ENCODE measurements at places on chromosomes 5 and 9.

DNA sequence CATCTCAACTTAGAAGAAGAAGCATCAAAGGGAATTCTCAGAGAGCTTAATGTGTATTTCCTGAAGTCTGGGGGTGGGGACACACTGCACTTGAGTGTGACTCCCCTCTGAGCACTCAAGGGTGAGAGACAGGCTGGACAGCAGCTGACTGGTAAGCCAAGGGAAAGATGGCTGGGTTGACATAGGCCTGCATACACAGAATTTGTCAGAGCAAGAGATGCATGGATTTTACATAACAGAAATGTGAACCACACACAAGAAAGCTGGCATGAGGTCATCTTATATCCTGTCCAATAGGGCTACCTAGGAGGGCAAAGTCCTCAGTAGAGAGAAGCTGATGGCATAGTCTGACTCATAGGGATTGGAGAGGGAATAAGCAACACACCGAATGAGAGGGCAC, 114.3 kb upstream of the EPB41L4A start:
- no peak for DNase-seq

DNA sequence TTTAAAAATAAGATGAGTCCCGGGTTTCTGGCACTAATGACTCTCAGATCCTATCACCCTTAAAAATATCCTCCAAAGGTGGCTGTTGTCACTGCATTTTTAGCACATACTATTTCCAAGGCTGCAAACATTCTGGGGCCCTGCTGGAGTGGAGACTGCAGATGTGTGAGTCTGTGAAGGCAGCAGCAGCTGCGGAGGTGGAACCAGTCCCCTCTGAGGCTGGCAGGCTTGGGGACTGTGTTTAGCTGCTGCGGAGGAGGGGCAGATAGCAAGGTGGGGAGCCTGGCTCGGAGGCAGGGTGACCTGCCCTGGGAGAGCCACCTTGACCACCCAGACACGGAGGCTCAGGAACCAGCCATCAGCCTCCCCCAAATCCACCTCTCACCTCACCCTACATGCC, 77.0 kb downstream of the C5orf15 start:
- no peak for DNase-seq

DNA sequence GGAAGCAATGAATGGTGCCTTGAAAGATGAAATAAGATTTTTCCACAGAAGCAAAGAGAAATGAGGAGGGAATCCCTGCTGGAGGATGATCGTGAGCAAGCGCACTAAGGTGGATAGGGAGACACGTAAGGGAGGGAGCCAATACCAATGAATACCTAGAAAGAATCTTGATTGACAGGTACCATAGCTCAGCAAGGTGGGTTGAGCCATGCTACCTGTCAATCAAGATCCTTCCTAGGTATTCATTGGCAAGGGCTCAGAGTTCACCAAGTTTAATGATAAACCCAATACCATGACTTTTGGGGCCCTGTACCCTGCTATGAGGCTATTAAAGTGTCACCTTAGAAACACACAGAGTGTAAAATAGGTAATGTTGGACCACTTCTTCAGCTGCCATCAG, 226.8 kb downstream of the GRIA1 start:
- no peak for DNase-seq

GRCh38 chr5:12292610-12293204, 388.5 kb upstream of the CTNND2 start:
- no peak for DNase-seq

GRCh38 chr9:5579881-5580280, 49.0 kb upstream of the RIC1 start:
- DNase-seq, result no peak

DNA sequence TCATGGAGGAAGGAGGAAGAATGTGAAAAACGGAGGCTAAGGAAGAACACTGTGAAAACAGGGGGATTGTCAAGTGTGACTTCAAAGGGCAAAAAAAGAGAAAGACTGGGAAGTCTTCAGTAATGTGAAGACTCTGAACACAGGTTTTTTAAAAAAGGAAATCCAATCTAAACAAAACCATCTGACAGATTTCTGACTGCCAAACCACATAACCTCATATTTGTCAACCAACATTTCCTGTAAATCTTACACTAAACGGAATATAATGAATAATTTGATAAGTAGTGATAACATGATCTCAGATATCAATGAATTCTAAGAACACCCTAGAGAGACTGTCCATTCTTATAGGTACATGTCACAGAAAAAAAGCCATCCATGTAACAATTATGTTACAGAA, 124.7 kb downstream of the FBN2 start:
- no peak for DNase-seq

GRCh38 chr9:98312365-98312764, 56.9 kb upstream of the TBC1D2 start:
- DNase-seq, result no peak

DNA sequence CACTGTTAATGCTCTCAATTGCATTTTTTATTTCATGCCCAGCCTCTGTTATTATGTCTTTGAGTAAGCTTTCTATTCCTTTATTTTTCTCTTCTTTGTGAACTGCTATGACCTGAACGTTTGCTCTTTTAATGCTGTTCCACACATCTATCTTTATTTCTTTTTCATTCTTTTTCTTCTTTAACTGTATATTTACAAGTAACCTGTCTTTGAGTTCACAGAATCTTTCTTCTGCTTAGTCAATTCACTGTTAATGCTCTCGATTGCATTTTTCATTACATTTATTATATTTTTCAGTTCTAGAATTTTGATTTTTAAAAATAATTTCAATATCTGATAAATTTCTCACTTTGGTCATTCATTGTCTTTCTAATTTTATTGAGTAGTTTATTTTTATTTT, 316.3 kb upstream of the MEF2C start:
- no peak for DNase-seq

DNA sequence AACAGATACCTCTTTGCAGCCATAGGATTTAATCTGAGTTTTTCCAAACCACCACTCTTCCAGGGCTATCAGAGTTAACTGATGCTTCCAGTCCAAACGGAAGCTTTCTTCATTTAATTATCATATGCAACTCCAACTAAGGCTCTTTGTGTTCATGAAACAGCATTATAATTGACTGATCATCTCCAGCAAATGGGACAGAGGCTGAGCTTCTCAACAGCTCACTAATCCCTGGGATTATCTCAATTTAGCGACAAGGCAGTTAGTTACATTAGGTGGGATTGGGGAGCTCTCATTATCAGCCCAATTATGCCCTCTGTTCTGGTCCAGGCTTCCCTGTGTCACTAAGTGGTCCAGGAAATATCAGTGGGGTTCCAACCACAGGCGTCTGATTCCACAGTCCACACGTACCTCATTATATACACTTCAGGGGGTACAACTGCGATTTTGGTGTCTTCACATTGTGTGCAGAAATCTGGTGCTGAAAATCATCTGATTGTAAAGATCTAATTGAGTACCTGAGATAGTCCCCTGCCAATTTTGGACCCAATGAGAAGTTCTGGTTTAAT, 313.5 kb upstream of the PANK3 start:
- no peak for DNase-seq

Data from activated T-helper 9 cell treated with anti-CD3 and anti-CD28 coated beads, Interleukin-2, amount 50 U/mL, for 16 hours (primary cell).